ENCODE measurements at places on chromosomes 2 and 18.
A peak's percentile ranks its signal among the peaks of the same experiment; 100 is the strongest.

- DNase-seq = no peak
These were observed 204.8 kb upstream of the SH3BP4 start for GRCh38 chr2:234747032-234747431.

- peak; percentile 73 for DNase-seq
These were observed 77.8 kb downstream of the MBP start for GRCh38 chr18:77054606-77055428.

DNA sequence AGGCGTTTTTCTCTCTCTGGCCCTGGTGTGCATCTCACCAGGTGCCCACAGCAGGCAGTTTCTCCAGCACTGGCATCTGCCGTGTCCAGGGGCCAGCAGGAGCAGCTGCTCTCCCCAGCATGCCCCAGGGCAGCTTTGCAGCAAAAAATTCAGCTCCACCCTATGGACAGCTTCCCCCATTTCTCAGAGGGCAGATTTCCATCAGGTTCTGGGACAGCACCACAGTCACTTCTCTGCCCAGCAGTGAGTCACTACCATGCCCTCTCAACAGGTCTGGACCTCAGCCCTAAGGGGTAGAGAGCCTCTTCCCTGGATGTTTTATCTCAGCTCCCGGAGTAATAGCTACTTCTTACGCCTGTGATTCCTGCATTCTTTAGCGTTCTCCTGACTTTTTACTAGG, 170.2 kb upstream of the RAB12 start:
- DNase-seq = no peak

DNA sequence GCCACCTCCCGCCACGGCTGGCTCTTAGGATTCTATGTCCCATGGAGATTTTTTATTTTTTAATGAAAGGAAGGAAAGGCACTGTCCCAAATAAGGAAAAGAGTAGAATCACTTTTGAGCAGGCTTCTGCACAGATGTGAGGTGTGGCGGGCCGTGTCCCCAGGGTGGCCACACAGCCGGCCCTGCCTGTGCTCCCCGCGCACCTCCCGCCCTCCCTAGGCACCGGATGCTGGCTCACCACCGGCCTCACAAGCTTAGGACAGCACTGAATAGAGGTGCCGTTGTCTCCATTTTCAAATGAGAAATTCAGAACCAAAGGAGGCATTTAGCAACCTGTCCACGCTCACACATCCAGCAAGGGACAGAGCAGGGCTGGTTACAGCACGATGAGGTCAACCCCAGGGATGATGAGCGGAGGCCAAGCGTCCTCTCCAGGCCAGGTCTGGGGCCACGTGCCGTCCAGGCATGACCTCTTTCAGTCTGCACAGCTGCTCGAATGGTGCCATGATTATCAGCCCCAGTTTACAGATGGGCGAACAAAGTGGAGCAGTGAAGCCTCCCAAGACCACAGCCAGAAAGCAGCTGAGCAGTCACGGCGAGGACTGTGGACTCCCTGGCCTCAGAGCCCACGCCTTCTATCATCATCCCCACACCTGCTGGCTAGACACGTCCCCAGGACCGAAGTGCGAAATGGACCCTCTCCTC, 20.7 kb upstream of the TEX51 start:
- no peak for DNase-seq

DNA sequence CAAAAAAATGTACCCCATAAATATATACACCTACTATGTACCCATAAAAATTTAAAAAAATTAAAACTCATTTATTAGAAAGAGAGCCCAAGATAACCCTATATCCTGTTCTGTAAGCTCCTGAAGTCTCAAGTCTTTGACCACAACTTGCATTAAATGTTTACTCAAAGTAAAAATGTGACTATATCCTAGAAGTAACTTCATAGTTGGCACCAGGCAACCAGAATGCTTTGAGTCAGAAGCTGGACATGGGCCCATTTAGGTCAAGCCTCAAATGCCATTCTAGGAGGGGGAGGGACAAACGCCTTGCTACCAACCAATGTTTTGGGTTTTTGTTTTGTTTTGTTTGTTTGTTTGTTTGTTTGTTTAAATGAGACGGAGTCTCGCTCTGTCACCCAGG, 9.3 kb upstream of the TBC1D8 start:
- no peak for DNase-seq

All from stimulated activated CD4-positive, alpha-beta T cell treated with anti-CD3 and anti-CD28 coated beads, TNF-alpha, amount 100 ng/mL, for 48 hours (primary cell).